HepG2 (cell line): ENCODE measurements at places on chromosomes 7 and 10. TPM values are rescaled to one million over a fixed set of nuclear protein-coding genes. Genes with fewer than 3 reads are reported as not detected.

- H3K4me1 ChIP-seq, result peaks cover 24% of the 10 kb centered on the region
- H3K4me3 ChIP-seq, result no peak overlapping the region
Observed at GRCh38 chr10:31033147-31033546, 1.5 kb upstream of the ZNF438 start.

GRCh38 chr10:73366381-73367298 lies 8.0 kb upstream of the CFAP70 start:
- no peak for DNase-seq
- H3K4me3 ChIP-seq, result no peak overlapping the region
- H3K4me1 ChIP-seq, result no peaks in the 10 kb centered on the region

DNA sequence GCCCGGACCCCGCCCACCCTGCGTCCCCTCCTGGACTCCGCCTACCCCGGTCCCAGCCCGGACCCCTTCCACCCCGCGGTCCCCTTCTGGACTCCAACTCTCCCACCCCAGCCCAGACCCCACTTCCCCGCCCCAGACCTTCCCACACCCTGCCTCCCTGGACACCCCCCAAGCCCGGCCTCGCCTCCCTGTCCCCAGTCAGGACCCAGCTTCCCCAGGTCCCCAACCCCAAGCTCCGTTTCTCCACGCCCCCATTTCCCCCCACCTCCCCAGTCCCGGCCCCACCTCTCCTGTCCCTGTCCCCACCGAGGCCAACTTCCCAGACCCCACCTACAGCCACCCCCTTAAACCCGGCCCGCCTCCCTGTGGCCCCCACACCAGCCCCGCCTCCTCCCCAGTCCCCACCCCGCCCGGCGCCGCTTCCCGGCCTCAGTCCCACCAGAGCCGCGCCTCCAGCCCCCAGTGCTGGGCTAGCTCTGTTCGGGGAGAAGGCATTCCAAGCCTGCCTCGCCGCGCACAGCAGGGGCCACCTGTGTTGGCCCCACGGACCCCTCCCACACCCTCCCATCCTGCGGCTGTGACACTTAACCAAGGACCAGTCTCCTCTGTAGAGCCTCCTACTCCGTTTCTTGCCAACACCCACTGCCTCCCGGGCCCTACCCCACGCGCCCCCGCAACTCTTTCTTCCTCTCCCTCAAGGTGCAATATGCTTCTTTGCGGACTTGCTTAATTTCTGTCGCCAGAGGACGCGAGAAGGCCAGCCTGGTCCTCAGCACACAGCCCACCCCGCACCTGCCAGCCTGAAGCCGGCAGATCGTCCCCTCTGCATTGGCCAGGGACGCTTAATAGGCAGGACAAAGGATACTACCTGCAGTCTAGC lies 736 bp upstream of the ITIH5 start:
- peak; percentile 10 for DNase-seq
- peaks cover 21% of the 10 kb centered on the region for H3K4me1 ChIP-seq
- peak overlapping the region; percentile 69; the same call in 1 of the 2 replicates for H3K4me3 ChIP-seq
- H3K27ac ChIP-seq, result no peak overlapping the region
- H3K36me3 ChIP-seq, result no peaks in the 10 kb centered on the region

GRCh38 chr10:33249659-33250345 lies 84.7 kb downstream of the NRP1 start:
- no peaks in the 10 kb centered on the region; the same call in 1 of the 2 replicates for H3K36me3 ChIP-seq
- H3K4me3 ChIP-seq, result no peak overlapping the region
- no peaks in the 10 kb centered on the region for H3K27me3 ChIP-seq
- no peak for DNase-seq
- H3K27ac ChIP-seq, result no peak overlapping the region

DNA sequence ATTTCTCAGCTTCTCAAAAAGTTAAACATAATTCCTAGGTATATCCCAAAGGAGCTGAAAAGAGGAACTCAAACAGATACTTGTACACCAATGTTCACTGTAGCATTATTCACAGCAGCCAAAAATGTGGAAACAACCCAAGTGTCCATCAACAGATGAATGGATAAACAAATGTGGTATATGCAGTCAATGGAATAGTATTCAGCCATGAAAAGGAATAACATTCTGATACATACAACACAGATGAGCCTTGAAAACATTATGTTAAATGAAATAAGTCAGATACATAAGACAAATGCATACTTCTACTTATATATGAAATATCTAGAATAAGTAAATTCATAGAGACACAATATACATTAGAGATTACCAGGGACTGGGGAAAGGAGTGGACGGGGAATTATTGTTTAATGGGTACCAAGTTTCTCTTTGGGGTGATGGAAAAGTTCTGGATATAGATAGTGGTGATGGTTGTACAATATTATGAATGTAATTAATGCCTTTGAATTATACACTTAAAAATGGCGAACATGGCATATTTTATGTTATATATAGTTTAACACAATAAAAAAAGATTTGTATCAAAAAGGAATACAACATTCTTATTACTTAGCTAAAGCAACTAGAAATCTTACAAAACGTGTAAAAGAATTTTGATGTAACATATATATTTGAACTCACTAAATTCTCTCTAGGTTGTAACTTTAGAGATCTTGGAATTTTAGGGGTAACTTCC lies 15.0 kb downstream of the PEX1 start:
- no peaks in the 10 kb centered on the region for H3K27me3 ChIP-seq
- H3K4me3 ChIP-seq, result no peak overlapping the region
- H3K4me1 ChIP-seq, result no peaks in the 10 kb centered on the region
- no peak for DNase-seq
- H3K27ac ChIP-seq, result no peak overlapping the region

GRCh38 chr10:75399461-75400162 lies 2.0 kb downstream of the ZNF503 start:
- peak overlapping the region; percentile 100 for H3K4me3 ChIP-seq
- H3K36me3 ChIP-seq, result peaks cover 5% of the 10 kb centered on the region; the same call in 1 of the 2 replicates
- peaks cover 15% of the 10 kb centered on the region for H3K4me1 ChIP-seq
- DNase-seq, result peak; percentile 36
- peak overlapping the region; percentile 97 for H3K27ac ChIP-seq
- H3K27me3 ChIP-seq, result no peaks in the 10 kb centered on the region; the same call in 2 of the 3 replicates

- DNase-seq, result no peak
- H3K27me3 ChIP-seq, result peaks cover 2% of the 10 kb centered on the region
- H3K4me1 ChIP-seq, result 0 out of 2 replicates have a peak, but pooled peaks cover 5% of the 10 kb centered on the region
- no peak overlapping the region for H3K4me3 ChIP-seq
Observed at GRCh38 chr7:95776561-95777185, 4.3 kb downstream of the DYNC1I1 start.

DNA sequence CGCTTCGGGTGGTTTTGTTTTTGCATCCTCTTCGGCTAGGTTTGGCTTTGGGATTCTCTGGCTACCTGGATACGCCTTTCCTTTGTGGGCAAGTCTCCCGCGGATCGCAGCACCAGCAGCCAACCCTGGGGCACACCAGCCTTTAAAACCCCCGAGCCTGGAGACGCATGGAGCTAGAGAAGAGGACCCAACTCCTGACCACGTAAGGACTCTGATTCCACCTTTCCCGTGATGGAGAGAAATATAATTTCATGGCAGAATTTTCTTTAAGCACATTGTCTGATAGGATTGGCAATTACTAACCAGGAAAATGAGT lies 535.4 kb upstream of the GALNT17 start:
- no peak overlapping the region for H3K4me3 ChIP-seq
- H3K27ac ChIP-seq, result no peak overlapping the region
- no peak for DNase-seq
- no peaks in the 10 kb centered on the region for H3K4me1 ChIP-seq
- H3K36me3 ChIP-seq, result no peaks in the 10 kb centered on the region

GRCh38 chr7:70063927-70064326 lies 465.7 kb downstream of the AUTS2 start:
- no peak overlapping the region for H3K4me3 ChIP-seq
- no peaks in the 10 kb centered on the region for H3K36me3 ChIP-seq
- no peak for DNase-seq
- H3K27ac ChIP-seq, result no peak overlapping the region
- H3K27me3 ChIP-seq, result no peaks in the 10 kb centered on the region

- H3K36me3 ChIP-seq, result peaks cover 3% of the 10 kb centered on the region
- no peaks in the 10 kb centered on the region for H3K27me3 ChIP-seq
- no peak overlapping the region for H3K27ac ChIP-seq
- H3K4me3 ChIP-seq, result no peak overlapping the region
- no peak for DNase-seq
Observed at GRCh38 chr10:102796407-102797176, 40.6 kb downstream of the CYP17A1 start.

- H3K27me3 ChIP-seq, result no peaks in the 10 kb centered on the region
- H3K27ac ChIP-seq, result no peak overlapping the region
- no peak for DNase-seq
- H3K4me3 ChIP-seq, result no peak overlapping the region
- no peaks in the 10 kb centered on the region for H3K36me3 ChIP-seq
Observed at GRCh38 chr7:13603661-13604060, 385.8 kb downstream of the ETV1 start.

- H3K36me3 ChIP-seq, result peaks cover 67% of the 10 kb centered on the region
- H3K27ac ChIP-seq, result no peak overlapping the region
- H3K4me3 ChIP-seq, result no peak overlapping the region
Observed at GRCh38 chr10:79115302-79115701, 46.5 kb downstream of the ZMIZ1 start.

DNA sequence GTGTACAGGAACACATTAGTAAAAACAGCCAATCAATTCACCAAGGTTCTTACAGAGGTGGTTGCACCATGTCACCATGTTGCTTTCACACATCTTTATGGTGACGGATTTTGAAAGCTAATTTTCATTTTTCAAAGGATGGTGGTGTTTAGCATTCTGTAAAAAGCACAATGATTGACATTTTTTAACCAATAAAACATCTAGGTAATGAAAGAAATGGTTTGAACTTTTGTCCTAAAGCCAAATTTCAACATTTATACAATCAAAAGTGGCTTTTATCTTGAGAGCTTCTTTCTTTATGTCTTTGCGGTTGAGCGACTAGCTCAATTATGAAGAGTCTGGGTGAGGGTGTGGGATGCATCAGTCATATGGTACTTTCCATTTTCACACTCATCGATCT lies 94.4 kb downstream of the MALRD1 start:
- no peaks in the 10 kb centered on the region for H3K36me3 ChIP-seq
- no peaks in the 10 kb centered on the region for H3K4me1 ChIP-seq

DNA sequence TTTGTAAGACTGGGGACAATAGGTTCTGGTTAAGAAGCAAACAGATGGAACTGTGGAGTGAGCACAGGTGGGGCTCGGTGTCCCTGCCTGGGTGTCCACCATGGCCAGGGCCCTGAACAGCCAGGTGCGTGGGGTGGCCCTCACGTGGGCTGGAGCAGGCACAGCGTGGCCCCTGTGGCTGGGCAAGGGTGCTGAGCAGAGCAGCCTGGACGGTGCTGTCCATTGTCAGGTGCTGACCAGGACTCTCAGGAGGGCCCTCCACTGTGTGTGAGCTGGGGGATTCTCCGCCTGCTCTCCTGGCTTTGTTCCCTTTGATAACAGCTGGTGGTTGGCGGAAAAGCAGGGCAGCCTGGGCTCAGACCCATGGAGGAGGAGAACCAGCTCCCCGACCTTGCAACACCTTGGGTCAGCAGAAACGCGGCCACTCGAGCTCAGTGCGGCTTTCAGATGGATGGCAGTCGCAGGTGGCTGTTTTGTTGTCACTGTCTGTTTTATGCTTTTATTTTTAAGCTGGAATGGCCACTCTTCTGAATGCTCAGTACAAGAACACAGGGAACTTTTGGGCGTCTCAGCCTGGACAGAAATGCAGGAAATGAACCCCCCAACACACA lies 273.9 kb upstream of the ADARB2 start:
- H3K27me3 ChIP-seq, result no peaks in the 10 kb centered on the region
- no peaks in the 10 kb centered on the region for H3K36me3 ChIP-seq
- no peak overlapping the region for H3K4me3 ChIP-seq
- no peak for DNase-seq
- H3K4me1 ChIP-seq, result no peaks in the 10 kb centered on the region

GRCh38 chr7:151238190-151238810 lies 6.0 kb downstream of the CHPF2 start:
- H3K4me3 ChIP-seq, result no peak overlapping the region
- H3K27me3 ChIP-seq, result no peaks in the 10 kb centered on the region; the same call in 2 of the 3 replicates
- H3K27ac ChIP-seq, result no peak overlapping the region

GRCh38 chr10:133124357-133125211 lies 35.4 kb upstream of the KNDC1 start:
- H3K36me3 ChIP-seq, result no peaks in the 10 kb centered on the region
- no peak overlapping the region for H3K27ac ChIP-seq
- H3K4me3 ChIP-seq, result no peak overlapping the region
- H3K4me1 ChIP-seq, result no peaks in the 10 kb centered on the region
- peaks cover 8% of the 10 kb centered on the region for H3K27me3 ChIP-seq

GRCh38 chr7:45990276-45990675 lies 69.2 kb upstream of the IGFBP3 start:
- DNase-seq, result no peak
- H3K4me3 ChIP-seq, result no peak overlapping the region
- H3K4me1 ChIP-seq, result peaks cover 89% of the 10 kb centered on the region
- H3K27me3 ChIP-seq, result no peaks in the 10 kb centered on the region

- no peak overlapping the region for H3K4me3 ChIP-seq
- no peak overlapping the region for H3K27ac ChIP-seq
- H3K36me3 ChIP-seq, result no peaks in the 10 kb centered on the region
- H3K27me3 ChIP-seq, result no peaks in the 10 kb centered on the region
- no peak for DNase-seq
Observed at GRCh38 chr7:14507617-14508016, 394.9 kb downstream of the DGKB start.

GRCh38 chr7:138889582-138890498 lies 91.3 kb downstream of the KIAA1549 start:
- peak; percentile 23 for DNase-seq
- H3K36me3 ChIP-seq, result no peaks in the 10 kb centered on the region
- H3K27ac ChIP-seq, result peak overlapping the region; percentile 50
- H3K27me3 ChIP-seq, result no peaks in the 10 kb centered on the region

CNNM2 gene
- 3.4 and 9.0 TPM in 2 replicates for total RNA-seq

COBL gene
- total RNA-seq, result 3.8 and 4.4 TPM in 2 replicates

AUTS2 gene
- total RNA-seq, result 0.38 TPM in 1 of 2 replicates, not detected in the other

ICA1 gene
- total RNA-seq, result 0.29 TPM in 1 of 2 replicates, not detected in the other

FAM221A gene
- total RNA-seq, result not detected in 2 replicates

RNF32 gene
- not detected in 2 replicates for total RNA-seq

PRLHR gene
- total RNA-seq, result not detected in 2 replicates
